ENCODE measurements at places on chromosomes 1 and 21.

DNA sequence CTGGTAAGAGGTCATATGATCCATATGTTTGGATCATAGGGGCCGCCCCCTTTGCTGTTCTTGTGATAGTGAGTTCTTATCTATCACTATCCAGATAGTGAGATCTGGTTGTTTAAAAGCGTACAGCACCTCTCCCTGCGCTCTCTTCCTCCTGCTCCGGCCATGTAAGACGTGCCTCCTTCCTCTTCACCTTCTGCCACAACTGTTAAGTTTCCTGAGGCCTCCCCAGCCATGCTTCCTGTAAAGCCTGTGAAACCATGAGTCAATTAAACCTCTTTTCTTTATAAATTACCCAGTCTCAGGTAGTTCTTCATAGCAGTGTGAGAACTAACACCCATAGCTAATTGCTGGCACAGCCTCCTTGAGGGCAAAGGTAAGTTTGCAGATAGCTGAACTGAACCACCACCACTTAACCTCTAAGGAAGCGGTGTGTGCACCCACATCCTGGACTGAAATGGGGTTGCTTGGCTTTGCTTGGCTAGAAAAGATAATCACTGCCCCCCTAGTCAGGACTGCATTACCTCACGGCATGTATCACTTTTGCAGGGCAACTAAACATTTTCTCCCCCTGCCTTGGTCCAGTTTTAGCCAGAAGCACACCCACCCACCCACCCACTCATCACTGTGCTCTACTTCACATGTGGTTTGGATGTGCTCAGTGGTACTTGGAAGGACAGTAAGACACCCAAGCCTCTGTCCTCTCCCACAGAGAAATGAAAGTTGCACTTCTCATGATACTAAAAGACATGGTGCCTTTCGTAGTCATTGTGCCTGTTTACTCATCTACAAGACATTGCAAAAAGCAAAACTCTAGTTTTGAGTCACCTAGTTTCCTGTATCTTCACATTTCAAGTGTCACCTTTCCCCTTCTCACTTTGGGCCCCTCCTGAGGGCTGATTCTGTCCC, 23.1 kb upstream of the PTAFR start:
- DNase-seq, result no peak

DNA sequence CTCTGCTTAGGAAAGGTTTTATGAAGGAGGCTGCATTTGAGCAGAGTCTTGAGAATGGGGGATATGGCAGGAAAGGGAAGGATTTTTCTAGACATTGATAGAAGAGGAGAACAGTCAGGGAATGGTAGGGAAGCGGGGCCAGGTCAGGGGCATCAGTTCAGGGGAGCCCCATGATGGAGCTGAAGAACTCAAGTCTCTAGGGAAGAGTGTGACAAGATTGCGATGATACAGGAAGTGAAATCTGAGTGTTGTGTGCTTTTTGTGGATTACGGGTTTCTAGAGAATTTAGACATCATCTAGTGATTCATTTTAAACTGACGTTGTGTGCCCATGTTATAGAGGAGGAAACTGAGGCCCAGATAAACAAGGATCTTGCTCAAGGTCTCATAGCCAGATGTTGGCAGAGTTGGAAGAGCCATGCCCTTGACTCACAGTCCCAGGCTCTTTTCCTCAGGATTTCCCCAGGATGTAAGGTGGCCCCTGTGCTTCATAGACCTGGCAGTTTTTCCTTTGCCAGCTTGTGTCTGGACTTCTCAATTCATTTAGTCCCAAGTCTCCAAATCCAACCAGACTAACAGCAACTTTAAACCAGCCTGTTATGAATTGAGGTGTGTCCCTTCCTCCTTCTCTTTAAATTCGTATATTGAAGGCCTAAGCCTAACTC, 130.3 kb downstream of the ROR1 start:
- DNase-seq, result no peak

GRCh38 chr1:69421286-69421685, 146.4 kb upstream of the LRRC7 start:
- DNase-seq, result no peak

DNA sequence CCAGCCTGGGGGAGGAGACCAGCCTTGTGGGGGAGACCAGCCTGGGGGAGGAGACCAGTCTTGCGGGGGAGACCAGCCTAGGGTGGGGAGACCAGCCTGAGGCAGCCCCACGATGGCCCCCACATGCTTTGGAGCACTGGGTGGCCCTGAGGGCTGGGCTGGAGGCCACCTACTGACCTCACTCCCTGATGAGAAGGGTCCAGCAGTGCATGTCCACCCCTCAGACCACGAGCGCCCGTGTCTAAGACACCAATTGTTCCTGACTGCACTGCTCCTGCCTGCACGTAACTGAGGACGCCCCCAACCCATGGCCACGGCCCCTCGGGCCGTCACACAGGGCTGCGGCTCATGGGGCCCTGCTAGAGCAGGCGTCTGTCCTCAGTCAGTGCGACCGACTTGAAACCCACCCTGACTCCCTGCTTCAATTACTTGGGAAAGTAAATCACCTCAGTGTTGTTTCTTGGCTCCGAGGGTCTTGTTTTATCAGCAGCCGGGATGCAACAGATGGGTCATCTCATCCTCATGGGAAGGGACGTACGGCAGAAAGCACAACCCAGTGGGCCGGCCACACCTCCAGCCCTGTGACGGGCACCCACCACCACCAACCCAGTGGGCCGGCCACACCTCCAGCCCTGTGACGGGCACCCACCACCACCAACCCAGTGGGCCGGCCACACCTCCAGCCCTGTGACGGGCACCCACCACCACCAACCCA, at the start of gene SPATC1L:
Gene SPATC1L (minus strand): TSS at position 550 of the 715 bp plus-strand sequence. CDS start 1,643 bp downstream, outside the sequence.
- DNase-seq, result no peak

DNA sequence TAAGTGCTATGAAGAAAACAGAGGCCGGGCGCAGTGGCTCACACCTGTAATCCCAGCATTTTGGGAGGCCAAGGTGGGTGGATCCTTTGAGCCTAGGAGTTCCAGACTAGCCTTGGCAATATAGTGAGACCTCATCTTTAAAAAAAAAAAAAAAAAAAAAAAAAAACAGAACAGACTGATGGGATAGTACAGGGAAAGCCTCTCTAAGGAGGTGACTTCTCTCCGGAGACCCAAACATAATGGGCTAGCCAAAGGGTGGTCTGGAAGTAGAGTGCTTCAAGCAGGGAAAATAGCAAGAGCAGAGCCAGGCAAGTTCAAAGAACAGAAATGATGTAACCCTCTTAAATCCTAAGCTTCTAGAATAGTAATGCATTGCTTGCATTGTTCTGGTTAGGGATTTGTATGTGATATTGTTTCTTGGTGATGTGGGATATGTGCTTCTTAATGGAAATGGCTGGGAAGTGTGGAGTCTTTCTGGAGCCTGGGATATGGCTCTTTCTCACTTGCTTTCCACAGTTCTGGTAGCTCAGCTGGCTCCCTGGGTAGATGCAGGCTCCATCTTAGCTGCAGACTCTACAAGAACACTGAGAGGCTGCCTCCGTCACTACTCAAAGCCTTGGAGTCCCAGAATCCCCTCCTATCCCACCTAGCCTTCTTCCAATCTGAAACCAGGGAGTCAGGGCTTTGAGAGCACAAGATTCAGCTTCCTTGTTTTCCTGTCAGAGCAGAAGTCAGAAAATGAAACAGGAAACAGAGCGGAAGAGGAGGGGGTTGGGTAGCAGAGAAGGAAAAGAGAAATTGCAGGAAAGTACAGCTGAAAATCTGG, 1.9 kb upstream of the PIGV start:
- DNase-seq, result no peak
